Right atrium auricular region (tissue), 2 donors: ENCODE measurements at places on chromosomes 13 and 19.

DNA sequence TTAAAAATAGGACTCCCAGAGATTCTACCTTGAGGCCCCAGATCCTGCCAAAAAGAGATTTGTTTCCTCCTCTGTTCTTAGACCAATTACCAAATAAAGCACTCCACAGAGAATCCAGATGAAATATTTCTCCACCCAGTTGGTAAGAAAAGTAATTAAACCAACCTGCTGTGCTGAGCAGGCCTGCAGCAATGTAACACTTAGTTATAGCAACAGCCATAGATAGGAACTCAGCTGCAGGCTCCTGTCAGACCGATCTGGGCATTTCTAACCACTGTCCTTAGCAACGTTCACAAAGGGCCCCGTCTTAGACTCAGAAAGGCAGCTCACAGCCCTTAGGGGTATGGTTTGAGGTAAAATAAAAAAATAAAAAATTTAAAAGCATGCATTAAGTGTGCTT is 271.1 kb downstream of the KCNRG start:
- no peak overlapping the region for H3K4me3 ChIP-seq
- H3K4me1 ChIP-seq, result no peaks in the 10 kb centered on the region
- no peaks in the 10 kb centered on the region for H3K27me3 ChIP-seq

- no peaks in the 10 kb centered on the region for H3K36me3 ChIP-seq
- no peak for DNase-seq
- H3K27ac ChIP-seq, result no peak overlapping the region
- H3K4me3 ChIP-seq, result no peak overlapping the region
- no peaks in the 10 kb centered on the region for H3K27me3 ChIP-seq
These were observed 12.2 kb upstream of the ZNF135 start for GRCh38 chr19:58046856-58047255.

- H3K36me3 ChIP-seq, result no peaks in the 10 kb centered on the region
- H3K4me1 ChIP-seq, result peaks cover 25% of the 10 kb centered on the region
- no peaks in the 10 kb centered on the region for H3K27me3 ChIP-seq
- no peak overlapping the region for H3K27ac ChIP-seq
These were observed 9.7 kb upstream of the LENG8 start for GRCh38 chr19:54439174-54439851.

GRCh38 chr13:24280720-24281119 is 28.7 kb upstream of the C1QTNF9 start:
- no peak overlapping the region for H3K27ac ChIP-seq
- no peaks in the 10 kb centered on the region for H3K27me3 ChIP-seq
- peak; percentile 56 for DNase-seq
- no peak overlapping the region for H3K4me3 ChIP-seq
- peaks cover 7% of the 10 kb centered on the region for H3K36me3 ChIP-seq
- H3K4me1 ChIP-seq, result no peaks in the 10 kb centered on the region

DNA sequence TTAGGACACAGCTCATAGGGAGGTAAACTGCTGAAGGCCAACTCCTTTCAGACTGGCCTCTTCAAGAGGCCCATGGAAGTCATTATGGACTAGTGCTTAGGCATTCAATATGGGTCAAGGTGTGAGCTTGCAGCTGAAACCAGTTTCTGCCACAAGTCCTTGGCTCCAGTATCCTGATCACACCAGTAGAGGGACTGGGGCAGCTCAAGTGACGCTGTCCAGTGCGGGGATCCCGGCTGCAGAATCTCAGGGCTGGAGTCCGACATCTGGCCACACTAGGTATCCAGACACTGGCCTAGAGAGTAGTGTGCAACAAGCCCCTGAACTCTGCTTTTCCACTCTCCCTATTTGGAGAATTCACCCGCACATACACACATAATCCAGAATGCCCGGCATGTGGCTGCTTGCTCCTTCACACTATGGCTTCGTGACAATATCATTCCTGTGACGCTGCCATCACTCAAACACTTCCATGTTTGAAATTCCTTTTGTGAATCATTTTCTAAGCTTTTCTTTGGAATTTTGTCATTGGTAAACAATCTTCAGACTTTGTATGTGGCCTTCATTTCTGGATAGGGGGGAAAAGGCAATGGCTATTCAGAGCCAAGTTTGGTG is 425.1 kb downstream of the EFNB2 start:
- H3K36me3 ChIP-seq, result no peaks in the 10 kb centered on the region
- no peaks in the 10 kb centered on the region for H3K27me3 ChIP-seq
- no peaks in the 10 kb centered on the region for H3K4me1 ChIP-seq
